ENCODE measurements at places on chromosomes 5 and 9.
A peak's percentile ranks its signal among the peaks of the same experiment; 100 is the strongest.

GRCh38 chr5:157915638-157916037 is 56.7 kb upstream of the CLINT1 start:
- DNase-seq, result no peak

DNA sequence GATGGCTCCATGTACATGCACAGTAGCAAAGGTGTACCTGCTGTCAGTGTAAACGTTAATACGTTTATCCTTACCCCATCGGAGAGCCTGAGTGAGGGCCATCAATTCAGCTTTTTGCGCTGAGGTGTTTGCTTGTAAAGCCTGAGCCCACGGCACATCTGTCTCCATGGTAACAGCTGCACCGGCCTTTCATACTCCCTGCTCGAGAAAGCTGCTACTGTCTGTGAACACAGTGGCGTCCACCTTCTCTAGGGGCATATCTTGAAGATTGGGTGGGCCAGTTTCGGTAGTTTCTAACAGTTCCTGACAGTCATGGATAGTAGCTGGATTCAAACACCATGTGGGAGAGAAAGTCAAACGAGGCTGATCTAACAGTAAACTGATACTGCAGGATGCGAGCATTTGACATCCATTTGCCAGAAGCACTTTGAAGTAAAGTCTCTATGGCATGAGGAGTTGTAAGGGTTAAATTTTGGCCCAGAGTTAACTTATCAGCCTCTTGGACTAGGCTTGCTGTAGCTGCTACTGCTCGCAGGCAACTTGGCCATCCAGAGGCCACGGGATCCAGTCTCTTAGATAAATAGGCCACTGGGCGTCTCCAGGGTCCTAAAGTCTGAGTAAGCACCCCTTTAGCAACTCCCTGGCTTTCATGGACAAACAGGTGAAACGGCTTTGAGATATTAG is 21.0 kb upstream of the RHOBTB3 start:
- no peak for DNase-seq

DNA sequence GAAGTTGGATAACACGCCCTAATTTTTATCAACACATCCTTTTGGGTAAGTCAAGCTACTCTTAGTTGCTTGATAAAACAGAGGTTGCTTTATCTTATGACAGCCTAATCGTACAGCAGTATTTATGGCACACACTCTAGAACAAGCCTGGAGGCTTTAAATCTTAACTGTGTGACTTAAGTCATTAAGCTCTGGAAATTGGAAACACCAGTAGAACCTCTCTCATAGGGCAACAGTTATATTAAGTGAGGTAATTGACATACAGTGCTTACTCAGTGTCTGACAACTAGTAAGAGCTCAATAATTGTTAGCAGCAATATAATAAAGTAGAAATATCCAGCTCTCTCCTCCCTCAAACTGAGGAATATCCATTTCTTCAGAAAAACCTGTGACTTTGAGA is 808.9 kb upstream of the WWC1 start:
- DNase-seq, result no peak

DNA sequence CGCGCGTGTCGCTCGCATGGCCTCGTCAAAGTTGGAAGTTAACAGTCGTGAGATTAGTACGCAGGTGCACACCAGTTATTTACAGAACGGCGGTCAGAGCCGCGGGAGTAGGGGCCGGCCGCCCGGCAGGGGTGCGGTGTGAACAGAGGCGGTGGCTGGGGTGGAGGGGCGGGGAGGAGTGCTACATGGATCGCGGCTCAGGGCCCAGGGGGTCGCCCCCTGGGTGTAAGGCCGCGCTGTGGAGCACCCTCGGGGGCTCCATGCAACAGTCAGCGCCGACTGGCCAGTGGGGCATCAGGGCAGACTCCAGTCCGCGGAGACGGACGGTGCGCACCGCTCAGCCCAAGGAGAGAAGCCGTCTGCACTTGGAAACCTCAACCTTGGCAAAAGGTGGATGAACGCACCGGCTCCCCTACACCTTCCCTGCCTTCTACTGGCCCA is 60.3 kb downstream of the ZNF354C start:
- no peak for DNase-seq

DNA sequence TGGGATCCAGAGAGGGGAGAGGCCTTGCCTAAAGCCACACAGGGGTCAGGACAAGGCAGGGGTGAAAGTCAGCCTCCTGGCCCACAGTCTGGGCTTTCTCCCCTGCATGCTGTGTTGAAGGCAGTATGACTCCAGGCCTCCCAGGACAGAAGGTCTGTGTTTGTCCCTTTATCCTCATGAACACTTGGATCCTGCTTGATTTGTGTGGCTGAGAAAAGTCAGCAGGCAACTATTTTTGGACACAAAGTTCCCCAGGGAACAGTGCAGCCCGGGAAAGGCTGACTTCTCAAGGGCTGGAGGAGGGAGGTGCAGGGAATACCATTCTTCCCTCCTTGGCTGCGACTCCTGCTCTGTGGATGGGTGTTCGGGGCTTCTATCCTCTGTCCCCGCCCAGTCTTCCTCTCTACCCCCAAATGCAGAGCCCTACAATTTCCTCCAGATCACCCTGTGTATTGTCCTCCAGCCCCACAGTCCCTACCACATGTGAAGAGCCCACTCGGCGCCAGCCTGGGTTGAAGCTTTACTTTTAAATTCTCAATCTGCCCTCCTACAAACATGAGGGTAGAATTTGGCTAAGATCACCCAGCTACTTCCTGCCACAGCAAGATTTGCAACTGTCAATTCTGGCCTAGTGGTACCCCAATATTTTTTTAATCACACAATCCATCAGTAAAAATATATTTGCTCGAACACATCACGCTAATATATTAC is 4.1 kb downstream of the AKNA start:
- DNase-seq, result peak; percentile 47
